ENCODE measurements at places on chromosomes 7 and 10. TPM values are rescaled to one million over a fixed set of nuclear protein-coding genes. Genes with fewer than 3 reads are reported as not detected.
A peak's percentile ranks its signal among the peaks of the same experiment; 100 is the strongest.

- no peaks in the 10 kb centered on the region for H3K36me3 ChIP-seq
- no peak for DNase-seq
- H3K4me1 ChIP-seq, result peaks cover 10% of the 10 kb centered on the region
- H3K4me3 ChIP-seq, result no peak overlapping the region
- no peaks in the 10 kb centered on the region for H3K27me3 ChIP-seq
- H3K27ac ChIP-seq, result no peak overlapping the region
Measured at GRCh38 chr10:4701016-4701415, 125.0 kb upstream of the AKR1E2 start.

- H3K27ac ChIP-seq, result no peak overlapping the region
- peaks cover 22% of the 10 kb centered on the region for H3K4me1 ChIP-seq
- no peak for DNase-seq
- H3K4me3 ChIP-seq, result no peak overlapping the region
- no peaks in the 10 kb centered on the region for H3K27me3 ChIP-seq
Measured at GRCh38 chr10:60352105-60352504, 37.6 kb downstream of the ANK3 start.

GRCh38 chr7:26060733-26061677 lies 91.0 kb upstream of the NFE2L3 start:
- H3K27me3 ChIP-seq, result no peaks in the 10 kb centered on the region
- no peaks in the 10 kb centered on the region for H3K36me3 ChIP-seq
- no peak overlapping the region for H3K27ac ChIP-seq
- no peak for DNase-seq
- no peaks in the 10 kb centered on the region for H3K4me1 ChIP-seq

DNA sequence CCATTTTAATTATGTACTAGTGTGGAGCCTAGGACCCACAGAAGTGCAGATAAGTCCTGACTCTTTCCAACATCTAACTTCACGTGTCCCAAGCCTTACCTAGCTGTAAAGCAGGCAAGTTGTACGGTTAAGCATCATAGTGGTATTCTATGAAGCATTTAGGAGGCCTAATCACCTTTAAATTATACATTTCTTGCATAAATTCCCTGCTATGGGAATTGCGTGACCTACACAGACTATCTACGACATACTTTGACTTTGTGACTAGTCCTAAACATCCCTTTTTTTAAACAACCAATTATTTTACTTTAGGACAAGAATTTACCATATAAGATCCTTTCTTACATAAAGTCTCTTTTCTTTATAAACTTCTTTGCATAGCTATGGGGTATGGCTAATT lies 37.7 kb upstream of the LRGUK start:
- H3K4me3 ChIP-seq, result no peak overlapping the region
- H3K36me3 ChIP-seq, result no peaks in the 10 kb centered on the region
- no peak overlapping the region for H3K27ac ChIP-seq
- no peak for DNase-seq

DNA sequence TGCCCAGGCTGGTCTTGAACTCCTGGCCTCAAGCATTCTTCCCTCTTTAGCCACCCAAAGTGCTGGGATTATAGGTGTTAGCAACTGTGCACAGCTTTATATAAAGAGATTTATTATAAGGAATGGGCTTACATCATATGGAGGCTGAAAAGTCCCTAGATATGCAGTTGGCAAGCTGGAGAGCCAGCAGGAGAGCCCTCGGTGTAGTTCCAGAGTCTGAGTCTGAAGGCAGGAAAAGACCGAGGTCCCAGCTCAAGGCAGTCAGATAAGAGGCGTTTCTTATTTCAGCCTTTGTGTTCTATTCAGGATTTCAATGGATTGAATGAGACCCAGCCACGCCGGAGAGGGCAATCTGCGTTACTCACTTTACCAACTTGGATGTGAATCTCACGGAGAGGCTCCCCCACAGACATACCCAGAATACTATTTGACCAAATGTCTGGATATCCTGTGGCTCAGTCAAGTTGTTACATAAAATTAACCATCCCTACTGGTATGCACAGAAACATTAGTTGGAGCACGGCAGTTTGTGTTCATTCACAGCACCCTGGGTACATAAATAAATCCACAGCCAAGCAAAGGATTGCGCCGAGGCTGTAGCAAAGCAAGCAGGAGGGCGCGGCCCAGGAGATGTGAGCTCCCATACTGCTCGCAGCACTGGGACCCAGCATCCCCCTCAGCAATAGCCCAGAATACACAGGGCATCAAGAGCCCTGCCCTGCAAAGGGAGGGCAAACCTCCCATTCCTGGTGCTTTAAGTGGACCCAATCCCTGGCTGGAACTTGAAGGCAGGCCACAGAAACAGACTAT lies 158.4 kb upstream of the ZNF32 start:
- no peak overlapping the region for H3K27ac ChIP-seq
- H3K36me3 ChIP-seq, result no peaks in the 10 kb centered on the region
- no peak overlapping the region for H3K4me3 ChIP-seq
- no peak for DNase-seq

- peak overlapping the region; percentile 75 for H3K4me3 ChIP-seq
- peaks cover 28% of the 10 kb centered on the region for H3K4me1 ChIP-seq
- no peaks in the 10 kb centered on the region for H3K36me3 ChIP-seq
- no peaks in the 10 kb centered on the region for H3K27me3 ChIP-seq
- H3K27ac ChIP-seq, result peak overlapping the region; percentile 91
- DNase-seq, result no peak
Measured at GRCh38 chr10:34814913-34815184, 247 bp downstream of the PARD3 start.

GRCh38 chr7:2567679-2568278 lies 9.0 kb downstream of the IQCE start:
- H3K27ac ChIP-seq, result no peak overlapping the region
- H3K4me3 ChIP-seq, result peak overlapping the region; percentile 20
- peaks cover 14% of the 10 kb centered on the region for H3K4me1 ChIP-seq
- H3K36me3 ChIP-seq, result peaks cover 5% of the 10 kb centered on the region
- no peak for DNase-seq
- H3K27me3 ChIP-seq, result no peaks in the 10 kb centered on the region

DNA sequence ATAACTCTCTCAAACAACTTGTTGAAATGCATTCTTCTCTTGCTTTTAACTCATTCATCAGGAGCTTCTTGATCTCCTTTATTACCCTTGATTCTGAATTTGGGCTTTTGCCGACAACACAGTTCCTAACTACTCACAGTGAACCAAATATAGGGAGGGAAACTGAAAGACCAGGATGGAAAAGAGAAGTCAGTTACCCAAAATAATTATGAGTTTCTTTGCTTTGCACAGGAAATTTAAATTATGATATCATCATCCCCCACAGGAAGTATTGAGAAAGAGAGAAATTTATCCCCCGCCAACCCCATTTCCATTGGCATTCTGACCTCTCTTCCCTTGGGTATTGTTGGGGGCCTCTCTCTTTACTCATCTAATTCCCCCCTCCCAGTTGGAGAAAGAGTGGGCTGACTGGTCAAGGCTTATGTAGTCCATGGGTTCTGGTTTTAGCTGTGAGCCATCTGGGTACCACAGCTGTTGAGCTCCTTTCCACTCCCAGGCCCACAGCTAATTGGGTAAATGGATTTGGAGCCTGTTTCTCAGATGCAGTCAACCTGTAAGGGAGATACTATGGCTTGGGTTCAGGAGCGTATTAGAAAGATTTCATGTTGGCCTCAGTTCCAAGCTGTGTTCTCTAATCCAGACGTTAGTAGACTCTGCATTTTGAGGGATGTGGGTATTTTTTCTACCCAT lies 109.0 kb downstream of the FZD1 start:
- H3K4me1 ChIP-seq, result no peaks in the 10 kb centered on the region
- DNase-seq, result no peak
- H3K27ac ChIP-seq, result no peak overlapping the region
- no peaks in the 10 kb centered on the region for H3K36me3 ChIP-seq
- no peak overlapping the region for H3K4me3 ChIP-seq

DNA sequence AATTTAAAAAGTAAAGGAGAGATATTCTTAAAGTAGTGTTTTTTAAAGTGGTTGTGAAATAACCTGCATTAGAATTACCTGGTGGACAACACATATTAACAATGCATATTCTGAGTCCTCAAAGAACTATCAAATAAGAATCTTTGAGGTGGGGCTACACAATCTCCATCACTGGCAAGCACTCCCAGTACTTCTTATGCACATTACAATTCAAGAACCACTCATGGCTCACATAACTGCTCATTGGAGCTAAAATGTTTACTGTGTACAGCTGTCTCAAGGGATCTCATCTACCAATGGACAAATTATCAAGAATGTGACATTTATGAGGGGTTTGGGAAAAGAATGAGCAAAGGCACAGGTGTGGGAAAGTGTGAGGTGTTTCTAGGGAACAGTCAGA lies 692.0 kb downstream of the PHTF2 start:
- no peaks in the 10 kb centered on the region for H3K4me1 ChIP-seq
- H3K4me3 ChIP-seq, result no peak overlapping the region
- no peak for DNase-seq
- H3K36me3 ChIP-seq, result no peaks in the 10 kb centered on the region
- H3K27me3 ChIP-seq, result no peaks in the 10 kb centered on the region

DNA sequence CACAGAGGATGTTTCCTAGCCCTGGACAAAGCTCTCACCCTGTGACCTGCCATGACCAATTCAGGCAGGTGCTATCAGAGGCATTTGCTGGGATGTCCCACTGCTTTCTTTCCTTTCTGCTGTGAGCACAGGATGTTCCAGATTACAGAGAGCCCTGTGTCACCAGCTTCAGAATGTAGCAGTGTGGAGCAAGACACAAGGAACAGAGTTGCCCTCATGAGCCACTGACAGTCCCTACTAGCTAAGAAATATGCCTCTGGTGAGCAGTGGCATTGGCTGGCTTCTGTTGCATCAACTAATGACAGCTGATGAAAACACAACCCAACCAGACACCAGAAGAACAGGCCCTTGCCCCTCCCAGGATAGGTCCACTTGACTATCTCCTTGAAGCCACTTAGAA lies 337.2 kb downstream of the TNS3 start:
- H3K4me1 ChIP-seq, result peaks cover 4% of the 10 kb centered on the region
- H3K27me3 ChIP-seq, result no peaks in the 10 kb centered on the region
- no peak overlapping the region for H3K4me3 ChIP-seq
- DNase-seq, result no peak

DNA sequence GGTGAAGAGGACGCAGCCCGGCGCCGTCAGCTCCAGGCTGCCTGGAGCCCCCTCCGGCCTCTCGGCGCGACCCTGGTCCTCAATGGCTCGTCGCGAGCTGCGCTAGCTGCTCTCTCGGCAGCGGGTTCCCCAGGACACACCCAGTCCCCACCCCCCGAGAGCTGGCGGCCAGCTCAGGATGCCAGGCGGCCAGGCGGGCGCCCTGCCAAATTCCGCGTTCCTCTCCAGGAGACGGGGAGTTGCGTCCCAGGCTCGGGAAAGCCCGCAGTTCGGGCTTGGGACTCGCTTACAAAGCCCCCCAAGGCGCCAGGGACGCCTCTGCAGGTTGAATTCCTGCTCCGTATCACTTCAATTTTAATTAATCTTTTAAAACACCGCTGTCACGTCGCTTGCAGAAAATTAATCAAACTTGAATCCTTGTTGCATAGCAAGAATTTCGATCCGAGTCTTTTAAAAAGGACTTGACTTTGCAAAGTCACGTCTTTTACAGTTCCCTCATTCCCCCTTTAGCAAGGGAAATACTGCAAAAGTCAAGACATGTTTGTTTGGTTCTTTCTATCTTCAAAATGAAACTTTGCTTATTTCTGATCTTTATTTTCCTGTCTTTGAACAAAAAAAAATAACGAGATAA lies 28.2 kb downstream of the SKIDA1 start:
- H3K27me3 ChIP-seq, result peaks cover 76% of the 10 kb centered on the region
- peak overlapping the region; percentile 89 for H3K27ac ChIP-seq
- H3K4me1 ChIP-seq, result peaks cover 4% of the 10 kb centered on the region
- H3K36me3 ChIP-seq, result no peaks in the 10 kb centered on the region

DNA sequence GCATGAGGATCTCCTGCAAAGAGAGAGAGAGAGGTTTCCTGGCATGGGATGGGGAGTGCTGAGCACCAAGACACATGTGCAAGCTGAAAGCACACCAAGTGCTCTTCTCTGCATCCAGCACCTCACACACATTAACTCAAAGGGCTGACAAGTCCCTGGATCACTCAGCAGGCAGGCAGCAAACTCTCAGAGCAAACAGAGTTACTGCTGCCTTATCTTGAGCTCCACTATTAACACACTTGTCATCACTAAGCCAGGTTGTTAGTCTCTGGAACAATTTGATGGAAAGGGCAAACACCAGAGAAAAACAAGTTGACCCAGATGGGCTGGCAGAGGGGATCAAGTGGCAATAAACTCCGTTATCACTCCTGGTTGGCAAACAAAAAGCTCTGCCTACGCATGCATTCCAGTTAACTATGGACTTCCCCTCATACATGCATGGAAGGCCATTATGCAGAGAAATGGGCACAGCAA lies 349.9 kb downstream of the KCNMA1 start:
- DNase-seq, result peak; percentile 5
- H3K36me3 ChIP-seq, result no peaks in the 10 kb centered on the region
- no peak overlapping the region for H3K4me3 ChIP-seq
- peaks cover 10% of the 10 kb centered on the region for H3K4me1 ChIP-seq
- peaks cover 64% of the 10 kb centered on the region for H3K27me3 ChIP-seq

DNA sequence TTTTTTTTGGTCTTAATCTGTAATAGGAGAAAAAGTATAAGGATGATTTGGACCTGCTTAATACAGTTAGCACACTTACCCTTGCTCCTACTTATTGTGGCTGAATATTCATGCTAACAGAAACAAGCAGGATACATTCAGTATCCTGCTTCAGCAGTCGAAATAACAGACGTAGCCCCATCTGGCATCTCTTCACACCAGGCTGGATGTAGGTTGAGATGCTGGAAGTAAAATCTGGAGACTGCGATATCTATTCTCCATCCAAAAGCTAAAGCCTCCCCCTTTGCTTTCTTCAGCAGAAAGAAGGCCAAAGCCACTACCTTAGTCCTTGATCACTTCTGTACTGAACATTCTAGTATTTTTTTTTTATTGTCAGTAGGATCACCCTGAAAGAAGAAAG lies 537.4 kb downstream of the AUTS2 start:
- no peaks in the 10 kb centered on the region for H3K27me3 ChIP-seq
- H3K4me1 ChIP-seq, result no peaks in the 10 kb centered on the region
- H3K36me3 ChIP-seq, result no peaks in the 10 kb centered on the region
- H3K27ac ChIP-seq, result no peak overlapping the region
- no peak for DNase-seq
- H3K4me3 ChIP-seq, result no peak overlapping the region

The GBX1 gene
- total RNA-seq, result 0.93 TPM

The MEOX2 gene
- 5.2 TPM for total RNA-seq

The SH2D4B gene
- total RNA-seq, result not detected

The AOC1 gene
- total RNA-seq, result 0.25 TPM

The TBX20 gene
- total RNA-seq, result 121 TPM
